Stimulated activated CD4-positive, alpha-beta T cell treated with anti-CD3 and anti-CD28 coated beads, Interleukin-1b, Interleukin-23, amount 100 ng/mL, for 24 hours (primary cell): ENCODE measurements at places on chromosomes 5 and 9.

GRCh38 chr5:141516672-141517025 lies 27.8 kb downstream of the PCDHGC5 start:
- no peak for DNase-seq

DNA sequence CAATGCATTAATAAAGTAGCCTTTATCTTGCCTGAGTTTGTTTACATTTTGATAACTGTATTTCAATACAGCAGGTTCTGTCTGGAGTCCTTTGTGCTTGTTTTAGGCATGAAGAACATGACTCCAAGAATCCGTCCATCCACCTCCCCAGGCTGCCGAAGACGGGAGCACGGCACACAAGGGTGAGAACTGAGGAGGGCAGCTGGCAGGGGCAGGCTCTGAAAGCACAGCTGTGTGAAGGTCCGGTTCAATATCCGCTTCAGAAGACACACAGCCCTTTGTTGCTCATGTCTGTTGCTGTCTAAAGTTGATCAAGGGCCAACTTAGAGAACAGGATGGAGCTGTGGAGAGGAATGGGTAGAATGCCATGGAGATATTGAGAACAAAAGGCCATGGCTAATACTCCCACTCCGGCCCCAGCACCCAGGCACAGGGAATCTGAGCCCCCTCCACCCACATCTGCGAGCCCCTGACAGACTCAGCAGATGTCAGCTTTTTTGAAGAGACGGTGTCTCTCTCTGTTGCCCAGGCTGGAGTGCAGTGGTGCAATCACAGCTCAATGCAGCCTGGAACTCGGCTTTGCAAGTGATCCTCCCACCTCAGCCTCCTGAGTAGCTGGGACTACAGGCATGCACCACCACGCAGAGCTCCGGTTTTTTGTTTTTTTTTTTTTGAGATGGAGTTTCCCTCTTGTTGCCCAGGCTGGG lies 58.5 kb upstream of the GNE start:
- DNase-seq: no peak

DNA sequence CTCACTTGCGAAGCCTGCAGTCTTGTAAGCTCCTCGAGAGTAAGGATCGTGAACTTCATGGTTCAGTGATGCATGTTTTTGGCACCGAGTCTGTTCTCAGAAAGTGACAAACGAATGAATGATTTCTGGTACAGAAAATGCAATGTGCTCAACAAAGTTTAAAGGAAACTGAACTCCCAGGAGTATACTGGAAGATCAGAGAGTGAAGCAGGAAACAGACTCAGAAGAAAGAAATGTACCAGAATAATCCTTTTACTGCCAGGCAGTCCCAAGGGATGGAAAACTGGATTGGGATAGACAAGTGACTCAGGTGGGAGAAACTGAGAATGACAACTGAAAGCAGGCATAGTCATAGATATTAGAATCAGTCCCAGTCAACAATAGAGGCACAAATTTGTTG lies 420.6 kb downstream of the CTNND2 start:
- DNase-seq: no peak

DNA sequence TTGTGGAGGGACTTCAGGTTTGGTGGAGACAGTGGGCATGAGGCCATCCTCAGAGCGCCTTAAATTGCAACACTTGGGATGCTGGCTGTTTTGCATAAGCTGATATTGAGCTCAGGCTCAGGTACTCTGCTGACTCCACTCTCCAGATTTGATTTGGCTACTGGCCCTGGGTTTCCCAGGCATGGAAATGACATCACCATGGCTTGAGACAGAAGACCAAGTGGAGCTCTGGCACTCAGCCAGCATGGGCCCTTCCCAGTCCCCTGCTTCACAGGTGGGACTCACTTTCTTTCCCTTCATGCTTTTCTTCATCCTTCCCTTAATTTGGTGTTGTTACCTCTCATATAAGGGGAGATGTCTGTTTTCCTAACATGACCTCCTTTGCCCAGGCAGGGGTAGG lies 72.0 kb upstream of the IL12B start:
- DNase-seq: no peak
